ENCODE measurements at places on chromosomes 4 and X.

DNA sequence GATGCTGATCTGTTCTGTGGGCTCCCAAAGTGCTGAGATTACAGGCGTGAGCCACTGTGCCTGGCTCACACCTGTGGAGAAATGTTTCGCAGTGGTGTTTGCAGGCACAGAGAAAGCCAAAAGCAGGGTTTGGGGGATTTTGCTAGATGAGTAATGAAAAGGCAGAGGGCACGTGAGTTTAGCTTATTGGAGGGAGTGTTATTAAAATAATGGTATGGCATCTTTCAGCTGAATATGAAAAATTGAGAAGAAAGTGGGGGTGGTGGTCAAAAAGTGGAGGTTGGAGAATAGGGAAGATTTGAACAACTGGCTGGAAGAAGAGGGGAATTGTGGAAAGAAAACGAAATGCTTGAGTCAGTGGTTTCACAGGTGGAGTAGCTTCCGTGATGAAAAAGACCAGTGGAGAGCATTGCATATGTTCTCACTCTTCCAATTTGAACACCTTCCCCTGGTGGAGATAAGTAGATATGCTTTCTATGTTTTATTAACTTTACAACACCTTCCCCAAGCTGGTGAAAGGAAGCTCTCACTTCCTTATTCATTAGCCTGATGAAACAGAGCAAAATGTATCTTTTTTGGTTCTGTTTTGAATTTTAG lies 1.1 kb upstream of the CHST7 start:
- no peak overlapping the region for H3K27ac ChIP-seq
- H3K27me3 ChIP-seq, result peaks cover 46% of the 10 kb centered on the region
- H3K36me3 ChIP-seq, result no peaks in the 10 kb centered on the region
- no peak overlapping the region for H3K4me3 ChIP-seq
- no peak for DNase-seq

DNA sequence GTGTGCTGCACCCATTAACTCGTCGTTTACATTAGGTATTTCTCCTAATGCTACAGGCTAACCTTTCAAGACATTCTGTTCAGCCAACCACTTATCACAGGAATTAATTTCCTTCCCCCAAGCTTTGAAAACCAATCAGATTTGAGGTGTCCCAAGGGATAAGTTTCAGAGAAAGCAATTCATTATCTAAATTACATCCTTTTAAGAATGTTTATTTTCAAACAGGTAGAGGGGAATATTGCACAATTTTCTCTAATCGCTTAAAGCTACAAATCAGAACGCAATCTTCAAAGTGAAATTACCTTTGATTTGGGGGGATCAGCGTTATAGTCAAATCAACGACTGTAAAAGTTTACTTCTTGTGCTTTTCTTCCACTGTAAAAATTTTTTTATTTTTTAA lies 1.6 kb downstream of the CLOCK start:
- no peak for DNase-seq
- no peaks in the 10 kb centered on the region for H3K27me3 ChIP-seq
- peak overlapping the region; percentile 86 for H3K4me3 ChIP-seq
- peaks cover 41% of the 10 kb centered on the region for H3K4me1 ChIP-seq
- no peaks in the 10 kb centered on the region for H3K36me3 ChIP-seq

DNA sequence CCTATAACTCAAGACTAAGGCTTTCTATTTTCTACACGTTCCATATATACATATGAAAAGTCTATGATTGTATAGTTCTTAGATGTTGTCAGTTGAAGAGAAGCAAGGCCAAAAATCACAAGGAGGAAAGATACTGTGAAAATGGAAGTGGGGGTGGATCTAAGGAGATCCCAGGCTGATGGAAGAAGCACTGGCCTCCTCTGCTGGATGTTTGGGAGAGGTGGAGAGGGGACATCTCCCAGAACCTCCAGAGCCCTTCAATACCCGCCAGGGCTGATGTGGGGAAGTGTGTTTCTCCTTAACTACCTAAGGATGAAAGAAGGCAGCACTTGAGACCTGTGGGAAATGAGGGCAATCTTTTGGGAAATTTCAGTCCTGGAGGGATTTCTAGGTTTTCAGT lies 67.4 kb downstream of the RASGEF1B start:
- no peak overlapping the region for H3K27ac ChIP-seq
- peaks cover 14% of the 10 kb centered on the region for H3K4me1 ChIP-seq
- DNase-seq, result no peak
- no peak overlapping the region for H3K4me3 ChIP-seq

GRCh38 chr4:150135134-150135772 lies 57.0 kb downstream of the DCLK2 start:
- no peak for DNase-seq
- peaks cover 21% of the 10 kb centered on the region for H3K36me3 ChIP-seq
- H3K4me3 ChIP-seq, result no peak overlapping the region
- peaks cover 24% of the 10 kb centered on the region for H3K4me1 ChIP-seq
- no peaks in the 10 kb centered on the region for H3K27me3 ChIP-seq
- peak overlapping the region; percentile 60 for H3K27ac ChIP-seq

DNA sequence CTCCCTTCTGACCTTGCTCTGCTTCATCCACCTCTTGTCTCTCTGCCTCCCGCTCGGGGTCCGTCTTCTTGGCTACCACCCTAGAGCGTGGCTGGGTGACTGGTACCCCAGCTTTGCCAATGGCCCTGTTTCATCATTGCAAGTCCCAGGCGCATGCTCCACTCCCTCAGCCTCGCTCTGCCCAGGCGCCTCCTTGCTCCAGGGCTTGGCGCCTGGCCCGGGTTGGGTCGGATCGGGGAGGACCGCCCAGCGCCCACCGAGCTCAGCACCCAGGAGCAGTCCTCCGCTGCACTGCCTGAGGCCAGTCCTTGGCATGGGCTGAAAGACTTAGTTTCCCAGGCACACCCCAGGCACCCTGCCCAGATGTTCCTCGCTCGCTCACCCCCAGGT lies 577 bp downstream of the BGN start:
- DNase-seq, result no peak
- peaks cover 22% of the 10 kb centered on the region for H3K4me1 ChIP-seq
- H3K27me3 ChIP-seq, result no peaks in the 10 kb centered on the region
- no peaks in the 10 kb centered on the region for H3K36me3 ChIP-seq
- H3K4me3 ChIP-seq, result peak overlapping the region; percentile 69

GRCh38 chrX:53073115-53073586 lies 9.0 kb upstream of the TSPYL2 start:
- H3K4me1 ChIP-seq, result peaks cover 12% of the 10 kb centered on the region
- no peak overlapping the region for H3K4me3 ChIP-seq
- no peak overlapping the region for H3K27ac ChIP-seq
- no peak for DNase-seq
